Bronchial smooth muscle cell (primary cell): ENCODE measurements at places on chromosomes 16 and 17. TPM values are rescaled to one million over a fixed set of nuclear protein-coding genes. Genes with fewer than 3 reads are reported as not detected.

Gene DNASE1L2
- total RNA-seq = 0.95 and 1.1 TPM in 2 replicates

Gene ZMYND15
- total RNA-seq = 0.09 TPM in 1 of 2 replicates, not detected in the other

Gene CACNG1
- total RNA-seq = not detected in 2 replicates

Gene VWA3A
- total RNA-seq = under 0.01 and 0.09 TPM in 2 replicates

Gene SCGB1C2
- total RNA-seq = not detected in 2 replicates

Gene DCAF7
- total RNA-seq = 8.2 and 8.8 TPM in 2 replicates

Gene HYDIN
- total RNA-seq = 0.26 and 0.63 TPM in 2 replicates

Gene DNAH2
- under 0.01 and 0.16 TPM in 2 replicates for total RNA-seq

Gene TMUB2
- total RNA-seq = 24.9 and 31.0 TPM in 2 replicates

Gene LITAFD
- not detected in 2 replicates for total RNA-seq

Gene EME1
- 0.52 and 0.79 TPM in 2 replicates for total RNA-seq
